ENCODE measurements at places on chromosomes 4 and X.

- peak; percentile 9 for DNase-seq
These were observed 34.4 kb downstream of the GLRA3 start for GRCh38 chr4:174794543-174795094.

GRCh38 chr4:16524911-16525554, 298.8 kb upstream of the TAPT1 start:
- DNase-seq = peak; percentile 80

DNA sequence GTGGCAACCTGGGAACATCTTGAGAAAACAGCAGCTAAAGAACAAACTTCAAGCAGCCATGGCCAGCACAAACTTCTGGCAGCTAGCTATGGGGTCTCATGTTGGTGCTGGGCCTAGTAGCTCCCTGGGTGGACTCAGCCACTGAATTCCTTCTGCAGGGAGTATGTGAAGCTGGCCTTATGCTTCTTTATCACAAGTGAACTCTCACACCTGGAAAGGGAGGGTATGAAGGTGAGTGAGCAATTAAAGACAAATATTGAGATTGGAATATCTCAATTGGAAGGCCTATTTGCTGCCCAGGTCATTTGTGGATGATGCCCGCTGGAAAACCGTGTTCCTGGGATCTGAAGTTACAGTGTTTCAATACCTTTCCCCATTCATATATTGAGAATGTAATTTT, 153.3 kb upstream of the RPS6KA3 start:
- DNase-seq = no peak

DNA sequence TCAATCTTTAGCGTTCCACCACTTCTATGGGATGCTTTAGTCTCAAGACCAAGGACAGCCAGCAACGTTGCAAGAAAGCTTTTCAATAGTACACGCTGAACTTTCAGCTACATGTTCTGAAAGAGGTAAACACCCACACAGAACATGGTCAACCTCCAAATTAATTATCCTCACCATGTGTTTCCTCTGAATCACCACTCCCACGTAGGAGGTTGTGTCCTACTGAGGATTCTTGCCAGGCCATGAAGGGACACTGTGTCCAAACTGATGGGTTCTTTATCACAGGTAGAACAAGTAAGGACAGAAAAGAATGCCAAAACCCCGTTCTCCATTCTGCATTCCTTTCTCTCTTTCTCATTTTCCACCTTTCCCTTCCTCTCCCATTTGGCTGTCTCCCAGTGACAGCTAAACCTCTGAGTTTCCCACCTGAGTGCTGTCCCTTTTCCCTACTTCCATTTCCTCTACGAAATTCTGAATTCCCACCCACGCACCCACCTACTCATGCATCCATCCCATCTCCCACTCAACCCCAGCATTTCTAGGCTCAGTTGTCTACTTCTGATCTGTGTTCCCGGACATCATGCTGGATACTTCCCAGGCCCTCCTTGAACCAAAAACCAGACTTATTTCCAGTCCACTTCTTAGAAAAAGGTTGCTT, 29.0 kb upstream of the GPM6B start:
- peak; percentile 95 for DNase-seq

DNA sequence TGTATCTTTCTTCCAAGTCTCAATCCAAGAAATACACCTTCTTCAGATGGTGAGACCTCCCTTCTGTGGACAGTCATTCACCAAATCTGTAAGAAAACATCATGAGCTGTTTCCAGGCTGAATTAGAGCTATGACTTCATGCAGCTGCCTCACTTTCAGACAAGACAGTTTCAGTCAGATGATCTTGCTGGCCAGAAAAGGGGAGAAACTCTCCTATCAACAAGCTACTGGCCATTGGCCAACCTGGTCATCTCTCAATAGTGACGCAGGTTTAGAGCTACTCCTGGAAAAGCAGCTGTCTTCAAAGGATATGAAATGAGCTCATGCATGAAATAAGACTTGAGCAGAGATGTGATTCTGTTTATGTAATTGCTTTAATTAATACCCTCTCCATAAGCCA, 69.6 kb upstream of the NDP start:
- DNase-seq = peak; percentile 77

- peak; percentile 59 for DNase-seq
These were observed 4.1 kb upstream of the UGT2B7 start for GRCh38 chr4:69092190-69092589.

GRCh38 chrX:3450881-3451570, 104.6 kb upstream of the MXRA5 start:
- peak; percentile 82 for DNase-seq

DNA sequence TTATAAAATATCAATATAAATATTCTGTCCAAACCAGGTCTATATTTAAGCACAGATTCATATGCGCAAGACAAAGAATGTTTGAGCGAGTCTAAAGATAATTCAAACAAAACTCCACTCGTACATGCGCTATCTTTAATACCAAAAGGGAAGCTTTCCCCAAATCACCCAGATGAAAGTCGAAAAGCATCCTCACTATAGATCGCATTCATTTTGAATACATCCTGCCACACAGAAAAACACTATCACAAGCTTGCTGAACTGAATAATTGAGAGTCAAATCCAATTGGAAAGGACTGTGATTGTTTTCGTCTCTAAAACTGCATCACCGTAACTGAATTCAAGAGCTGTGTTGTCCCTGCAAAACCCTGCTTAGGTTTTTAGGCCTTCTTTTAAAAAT, 685 bp downstream of the TASL start:
- no peak for DNase-seq

- no peak for DNase-seq
These were observed 599 bp upstream of the IL2RG start for GRCh38 chrX:71111921-71112431.

DNA sequence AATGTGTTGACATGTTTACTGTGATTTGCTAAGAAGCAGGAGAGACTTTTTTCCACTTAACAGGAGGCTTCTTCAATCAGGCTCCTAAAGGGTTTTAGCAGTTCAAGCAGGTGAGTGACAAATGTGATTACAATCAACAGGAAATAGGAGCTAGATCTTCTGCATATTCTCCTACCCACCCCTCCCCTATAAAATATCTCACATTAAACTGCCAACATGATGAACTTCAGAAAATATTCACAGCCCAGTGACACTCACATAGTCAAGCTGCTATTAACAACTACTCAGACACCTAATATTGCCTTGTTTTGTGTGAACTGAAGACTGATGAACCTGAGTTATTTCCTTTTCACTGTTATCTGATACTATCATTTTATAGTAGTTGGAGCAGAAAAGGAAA, 55.9 kb upstream of the ANTXR2 start:
- DNase-seq = no peak

- no peak for DNase-seq
These were observed 27.1 kb upstream of the MAPK10 start for GRCh38 chr4:86386817-86387415.

GRCh38 chrX:5771441-5771840, 457.2 kb downstream of the NLGN4X start:
- DNase-seq = no peak

DNA sequence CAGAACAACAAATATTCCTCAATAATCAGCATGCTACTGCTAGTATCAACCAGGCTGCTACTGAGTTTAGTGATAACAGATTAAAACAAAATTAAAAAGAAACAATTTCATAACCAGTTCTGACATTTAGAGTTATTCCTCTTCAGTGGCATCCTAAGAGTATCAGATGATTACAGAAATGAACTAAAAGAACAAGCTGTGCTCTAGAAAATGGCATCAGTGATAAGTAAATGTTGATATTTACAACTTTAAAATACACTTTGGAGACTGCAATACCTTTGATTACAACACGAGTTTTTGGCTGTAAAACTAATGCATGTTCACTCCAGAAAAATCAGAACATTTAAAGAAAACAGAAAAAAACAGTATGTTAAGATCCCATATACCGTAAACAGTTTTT, 72.9 kb downstream of the ADGRA3 start:
- no peak for DNase-seq

GRCh38 chr4:158580064-158580463, 58.4 kb downstream of the RXFP1 start:
- no peak for DNase-seq

DNA sequence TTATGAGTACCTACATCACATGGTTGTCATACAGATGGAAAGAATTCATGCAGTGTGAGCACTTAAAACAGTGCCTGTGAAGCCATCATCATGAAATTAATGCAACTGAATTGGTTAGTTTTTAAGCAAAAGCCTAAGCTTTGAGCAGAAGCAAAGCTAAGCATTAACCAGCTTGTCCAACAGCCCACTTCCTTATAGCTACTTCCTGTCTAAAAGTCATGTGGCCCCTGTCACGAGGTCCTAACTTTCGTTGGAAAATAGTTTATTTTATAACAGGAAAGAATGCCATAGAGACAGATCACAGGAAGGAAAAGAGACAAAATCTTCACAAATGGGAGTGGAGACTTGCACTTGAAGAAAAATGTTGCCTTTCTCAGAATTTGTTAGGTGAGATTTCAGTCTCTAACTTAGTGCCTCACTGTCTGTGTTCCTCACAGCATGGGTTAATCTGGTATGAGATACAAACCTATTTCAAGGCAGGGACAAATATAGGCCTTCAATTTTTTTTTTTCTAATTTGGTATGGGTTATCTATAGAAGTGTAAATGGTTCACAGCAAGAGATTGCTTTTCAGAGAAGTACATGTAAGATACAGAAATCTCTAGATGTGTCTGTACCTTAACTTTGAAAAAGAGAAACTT, 27.7 kb upstream of the VCX start:
- no peak for DNase-seq

DNA sequence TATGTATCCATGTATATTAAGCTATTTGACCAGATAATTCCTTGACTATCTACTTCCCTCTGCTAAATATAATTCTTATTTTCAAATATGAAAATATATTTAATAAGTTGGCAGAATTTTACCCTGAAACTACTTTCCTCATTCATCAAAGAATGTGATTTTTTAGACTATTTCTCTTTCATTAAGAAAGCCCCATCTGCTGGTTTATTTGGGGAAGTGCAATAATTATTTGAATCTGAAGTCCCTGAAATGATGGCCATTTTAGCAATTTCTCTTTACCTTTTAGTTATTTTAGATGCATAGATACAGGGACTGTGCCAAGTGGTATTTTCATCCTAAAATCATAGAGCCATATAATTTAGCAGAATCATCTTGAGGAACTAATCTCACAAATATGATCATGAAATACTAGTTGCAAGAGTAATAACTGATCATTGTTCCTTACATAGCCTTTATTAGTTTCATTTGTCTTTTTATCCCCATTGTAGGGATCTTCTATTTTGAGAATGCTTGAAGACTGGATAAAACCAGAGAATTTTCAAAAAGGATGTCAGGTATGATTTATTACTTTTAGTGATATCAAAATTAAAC, 39.0 kb downstream of the ENPEP start:
- DNase-seq = peak; percentile 47

GRCh38 chr4:29970626-29971025, 749.5 kb upstream of the PCDH7 start:
- peak; percentile 2 for DNase-seq

DNA sequence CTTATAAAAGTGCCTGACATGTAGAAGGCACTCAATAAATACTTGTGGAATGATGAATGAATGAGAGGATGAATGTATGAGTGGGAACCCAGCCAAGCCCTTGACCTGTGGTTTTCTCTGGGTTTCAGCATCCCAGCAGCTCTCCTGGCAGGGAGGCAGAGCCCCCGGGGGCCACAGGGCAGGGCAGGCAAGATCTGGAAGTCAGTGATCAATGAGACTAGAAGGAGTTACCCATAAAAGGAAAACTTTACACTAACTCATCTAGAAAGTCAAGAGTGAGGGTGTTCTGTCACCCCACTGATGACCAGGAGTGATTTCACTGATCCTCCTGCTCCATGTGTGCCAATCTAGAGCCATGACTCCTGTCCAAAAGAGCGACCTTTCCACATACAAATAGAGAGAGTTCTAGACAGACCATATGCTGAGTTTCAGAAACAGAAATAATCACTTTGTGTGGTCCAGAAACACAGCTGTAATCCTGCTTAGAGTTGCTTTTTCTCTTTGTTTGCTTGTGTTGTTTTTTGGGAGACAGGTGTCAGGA, 37.4 kb downstream of the MGARP start:
- DNase-seq = peak; percentile 73

GRCh38 chr4:26228883-26229282, 91.9 kb upstream of the RBPJ start:
- DNase-seq = no peak

DNA sequence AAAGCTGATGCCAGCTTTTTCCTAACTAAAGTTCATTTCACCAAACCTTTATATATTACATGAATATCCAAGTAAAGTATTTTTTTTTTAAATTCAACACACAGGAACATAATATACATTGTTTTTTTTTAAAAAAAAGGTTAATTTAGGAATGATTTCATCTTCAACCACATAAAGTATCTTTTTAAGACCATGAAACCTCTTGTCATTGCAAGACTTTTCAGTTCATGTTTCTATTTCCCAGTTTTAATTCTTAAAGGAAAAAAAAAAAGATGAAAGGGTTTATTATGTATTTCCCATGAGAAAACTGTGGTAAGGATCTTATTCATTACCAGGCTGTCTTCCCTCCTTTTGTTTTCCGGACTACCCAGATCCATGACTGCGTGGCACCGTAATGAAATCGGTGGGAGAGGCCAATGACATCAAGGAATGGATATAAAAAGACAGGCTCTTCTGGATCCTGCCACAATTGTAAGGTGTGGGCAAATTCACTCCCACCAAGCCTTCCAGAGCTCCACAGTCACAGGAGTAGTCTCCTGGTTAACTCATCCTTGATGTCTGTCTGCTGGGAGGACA, 84.7 kb upstream of the CBR4 start:
- no peak for DNase-seq

DNA sequence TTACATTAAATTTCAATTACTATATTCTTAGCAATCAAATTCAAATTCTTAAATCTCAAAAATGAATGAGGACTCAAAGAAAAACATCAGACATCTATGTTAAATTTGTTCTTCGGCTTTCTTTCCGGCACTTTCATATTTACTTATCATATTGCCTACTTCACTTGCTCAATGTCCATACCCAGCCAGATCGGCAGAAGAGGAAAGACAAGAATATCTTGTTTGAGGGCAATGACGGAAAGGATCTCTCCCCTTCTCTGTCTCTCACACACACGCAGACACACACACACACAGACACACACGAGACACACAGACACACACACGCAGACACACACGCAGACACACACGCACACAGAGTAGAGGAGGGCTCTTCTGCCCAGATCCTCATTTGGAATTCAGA, 13.2 kb upstream of the IRF2 start:
- DNase-seq = no peak

DNA sequence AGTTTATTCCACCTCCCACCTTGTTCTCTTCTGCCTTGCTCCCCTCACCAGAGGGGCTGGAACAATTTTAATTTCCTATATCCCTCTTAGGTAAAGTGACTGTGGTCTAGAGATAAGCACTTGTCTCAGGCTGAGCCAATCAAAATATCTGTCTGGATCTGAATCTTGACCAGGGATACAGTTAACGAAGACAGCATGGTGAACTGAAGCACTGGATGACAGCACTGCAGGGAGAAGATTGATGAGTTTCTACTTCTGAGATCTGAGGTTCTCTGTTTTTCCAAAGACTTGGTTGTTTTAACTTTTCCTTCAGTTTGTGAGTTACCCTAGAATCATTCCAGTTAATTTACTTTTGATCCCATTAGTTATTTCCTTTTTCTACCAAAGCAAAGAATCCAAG, 13.2 kb downstream of the GNPDA2 start:
- DNase-seq = no peak
